Fibroblast of skin of scalp (primary cell): ENCODE measurements at places on chromosomes 6 and 20.

DNA sequence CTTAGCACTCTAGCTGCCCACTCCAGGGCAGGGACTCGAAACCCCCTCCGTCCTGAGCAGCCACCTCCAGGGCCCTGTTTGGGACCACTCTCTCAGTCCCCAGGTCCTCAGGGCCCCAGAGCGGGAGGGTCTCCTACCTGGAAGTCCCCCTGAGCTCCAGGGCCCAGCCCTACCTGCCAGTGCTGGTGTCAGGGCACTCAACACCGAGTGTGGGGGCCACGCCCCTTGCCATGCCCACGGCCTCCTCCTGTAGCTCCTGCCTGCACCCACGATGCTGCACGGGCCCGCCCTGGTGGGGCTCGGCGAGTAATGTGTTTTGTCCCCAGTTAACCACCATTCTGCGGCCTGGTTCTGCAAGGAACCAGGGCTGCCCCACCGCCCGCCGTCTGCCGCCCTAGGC is 21.5 kb downstream of the SPDEF start:
- DNase-seq, result no peak

GRCh38 chr6:35411066-35411465 is 41.1 kb upstream of the FANCE start:
- DNase-seq, result no peak

DNA sequence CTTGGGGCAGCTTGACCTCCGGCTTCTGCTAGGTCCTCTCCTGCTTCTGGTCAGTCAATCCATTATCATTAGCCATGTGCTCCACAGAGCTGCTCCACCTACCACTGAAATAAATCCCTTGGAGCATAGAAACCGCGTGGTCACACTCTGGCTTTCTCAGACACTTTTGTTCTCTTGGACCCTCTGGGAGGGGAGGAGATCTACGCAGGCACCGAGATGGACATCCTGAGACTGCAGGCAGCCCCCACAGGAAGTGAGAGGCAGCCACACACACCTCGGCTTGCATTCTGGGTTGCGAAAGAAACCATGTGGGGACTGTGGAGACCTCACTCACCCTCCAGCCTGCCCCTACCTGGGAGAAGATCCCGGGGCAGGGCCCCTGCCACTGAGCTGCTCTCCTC is 79.5 kb downstream of the FYN start:
- DNase-seq, result no peak

DNA sequence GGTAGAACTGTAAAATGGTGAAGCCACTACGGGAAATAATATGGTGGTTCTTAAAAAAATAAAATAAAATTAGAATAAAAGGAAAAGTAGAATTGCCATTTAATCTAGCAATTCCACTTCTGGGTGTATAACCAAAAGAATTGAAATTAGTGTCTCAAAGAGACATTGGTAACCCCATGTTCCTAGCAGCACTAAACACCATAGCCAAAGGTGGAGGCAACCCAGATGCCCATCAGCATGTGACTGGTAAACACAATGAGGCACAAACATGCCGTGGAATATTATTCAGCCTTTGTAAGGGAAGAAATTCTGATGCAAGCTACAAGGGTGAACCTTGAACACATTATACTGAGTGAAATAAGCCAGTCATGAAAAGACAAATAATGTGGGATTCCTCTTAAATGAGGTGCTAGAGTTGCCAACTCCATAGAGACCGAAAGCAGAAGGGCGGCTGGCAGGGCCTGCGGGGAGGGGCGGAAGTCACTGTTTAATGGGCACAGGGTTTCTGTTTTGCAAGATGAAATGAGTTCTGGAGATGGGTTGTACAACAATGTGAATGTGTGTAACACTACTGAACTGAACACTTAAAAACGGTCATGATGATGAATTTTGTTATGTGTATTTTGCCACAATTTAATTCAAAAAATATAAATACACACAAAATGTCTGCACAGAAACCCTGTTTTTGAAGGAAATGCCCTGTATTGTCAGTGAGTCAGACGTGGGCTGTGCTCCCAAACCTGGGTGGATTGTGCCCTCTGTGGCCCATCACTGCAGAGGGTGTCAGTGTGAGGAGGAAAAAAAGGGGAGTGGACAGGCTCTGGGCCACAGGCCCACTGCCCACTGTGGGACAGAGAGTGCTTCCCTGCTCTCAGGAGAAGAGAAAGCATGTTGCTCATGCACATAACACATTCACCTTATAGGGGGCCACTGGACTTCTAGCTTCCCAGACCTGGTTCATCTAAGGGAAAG is 49.6 kb upstream of the CD93 start:
- DNase-seq, result no peak

DNA sequence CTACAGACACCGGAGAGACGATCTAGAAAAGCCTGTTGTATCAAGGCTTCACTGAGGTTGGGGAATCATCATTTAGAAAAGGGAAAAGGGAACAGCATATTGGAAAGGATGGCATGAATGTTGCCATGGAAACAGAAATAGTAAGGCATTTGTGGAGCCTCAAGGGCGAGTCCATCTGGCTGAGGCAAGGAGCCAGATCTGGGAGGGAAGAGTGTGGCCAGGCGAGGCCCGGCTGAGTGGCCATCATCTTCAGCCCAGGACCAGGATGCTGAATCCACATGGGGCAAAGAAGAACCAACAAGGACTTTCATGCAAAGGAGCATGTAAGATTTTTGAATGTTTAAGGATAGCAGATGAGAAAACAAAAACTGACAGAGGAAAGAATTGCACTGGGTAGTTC is 85.8 kb downstream of the MAP3K5 start:
- no peak for DNase-seq

GRCh38 chr20:63178889-63179686 is 36.8 kb downstream of the YTHDF1 start:
- peak; percentile 16 for DNase-seq

- DNase-seq, result no peak
These were observed 7.7 kb upstream of the SLC35A1 start for GRCh38 chr6:87465051-87465450.

DNA sequence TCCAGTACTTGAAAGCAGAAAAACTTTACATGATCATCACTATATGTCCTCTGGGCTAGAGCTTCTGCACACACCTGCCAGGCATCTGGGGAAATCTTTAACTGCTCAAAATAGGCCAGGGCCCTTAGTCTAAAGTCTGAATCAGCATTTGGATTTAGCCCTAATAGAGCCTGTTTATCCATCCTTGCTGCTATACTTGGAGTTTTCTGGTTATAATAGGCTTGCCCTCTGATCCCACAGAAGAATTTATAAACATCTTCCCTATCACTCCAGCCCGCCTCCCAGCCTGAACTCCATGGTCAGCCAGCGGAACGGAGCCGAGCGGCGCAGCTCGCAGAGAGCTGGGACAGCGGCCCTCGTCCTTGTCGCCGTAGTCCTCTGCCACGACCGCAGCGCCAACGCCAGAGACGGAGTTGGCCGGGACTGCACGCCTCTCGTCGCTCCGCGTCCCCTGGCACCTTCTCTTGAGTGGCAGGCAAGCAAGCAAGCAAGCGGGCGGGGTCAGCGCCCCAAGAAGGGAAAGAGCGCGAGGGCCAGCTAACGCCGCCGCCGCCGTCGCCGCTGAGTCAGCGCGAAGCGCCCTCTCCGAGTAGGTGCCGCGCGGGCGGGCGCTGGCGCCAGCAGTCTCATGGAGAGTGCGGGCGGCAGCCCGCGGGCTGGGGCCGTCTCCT is 25.4 kb upstream of the ASIP start:
- DNase-seq, result peak; percentile 68

DNA sequence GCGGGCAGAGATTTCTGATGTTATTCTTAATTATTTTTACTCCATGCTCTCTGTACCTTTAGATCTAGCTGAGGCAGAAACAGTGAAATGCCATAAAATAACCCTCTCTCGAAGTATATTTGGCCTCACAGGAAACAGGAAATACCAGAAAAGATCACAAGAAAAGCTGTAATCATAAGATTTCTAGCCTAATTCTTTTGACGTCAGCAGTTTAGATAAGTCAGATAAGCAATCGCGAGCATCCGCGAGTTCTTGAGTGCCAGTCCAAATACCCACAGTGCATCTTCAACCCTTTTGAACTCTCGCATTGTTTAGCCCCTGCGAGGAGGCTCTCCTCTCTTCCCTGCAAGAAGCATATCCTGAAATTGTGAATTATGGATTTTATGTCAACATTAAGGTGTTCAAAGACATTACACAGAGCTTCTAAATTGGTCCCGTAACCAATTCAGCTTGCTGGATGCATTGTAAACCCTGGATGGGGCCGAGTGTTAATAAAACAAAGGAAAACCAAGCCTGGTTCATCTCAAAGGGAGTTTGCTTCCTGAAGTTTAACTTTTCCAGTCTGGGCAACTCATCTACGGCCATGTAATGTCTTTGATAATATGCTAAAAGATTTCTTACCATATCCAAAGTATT is 198.9 kb downstream of the MTFR2 start:
- peak; percentile 46 for DNase-seq

- no peak for DNase-seq
These were observed 269.3 kb upstream of the PRDM1 start for GRCh38 chr6:105816847-105817246.
